ENCODE measurements at places on chromosomes 16 and 17. TPM values are rescaled to one million over a fixed set of nuclear protein-coding genes. Genes with fewer than 3 reads are reported as not detected.

DNA sequence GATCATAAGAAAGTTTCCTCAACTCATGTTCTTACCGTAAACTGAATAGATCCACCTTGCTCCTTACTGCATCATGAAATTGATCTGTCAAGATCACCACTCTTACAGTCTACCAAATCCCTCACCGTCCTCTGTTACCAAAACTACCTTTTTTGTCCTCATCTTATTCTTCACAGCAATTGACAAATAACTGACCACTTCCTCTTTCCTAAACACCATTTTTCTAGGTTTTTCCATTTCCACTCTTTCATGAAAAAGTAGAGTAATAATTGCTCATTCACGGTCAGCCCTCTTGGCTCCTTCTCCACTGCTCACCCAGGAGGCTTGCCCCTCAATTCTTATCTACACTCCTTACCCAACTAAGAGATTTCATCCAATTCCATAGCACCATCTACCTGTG, 44.9 kb downstream of the ABCA5 start:
- DNase-seq = no peak

- no peak for DNase-seq
Observed at GRCh38 chr16:58121132-58121531, 8.0 kb downstream of the CFAP20 start.

GRCh38 chr17:66301864-66302741, at the start of gene PRKCA:
Gene PRKCA, plus strand, starts transcription at chr17:66302613.
- DNase-seq = peak; percentile 68

- DNase-seq = no peak
Observed at GRCh38 chr17:44875761-44876160, 23.5 kb downstream of the EFTUD2 start.

Gene INCA1
- total RNA-seq = 0.63 TPM

Gene SIAH1
- total RNA-seq = 13.3 TPM

Data from activated CD8-positive, alpha-beta T cell treated with anti-CD3 and anti-CD28 coated beads for 36 hours (primary cell).